NCI-H187 (cell line): ENCODE measurements at places on chromosomes 11 and 22.

DNA sequence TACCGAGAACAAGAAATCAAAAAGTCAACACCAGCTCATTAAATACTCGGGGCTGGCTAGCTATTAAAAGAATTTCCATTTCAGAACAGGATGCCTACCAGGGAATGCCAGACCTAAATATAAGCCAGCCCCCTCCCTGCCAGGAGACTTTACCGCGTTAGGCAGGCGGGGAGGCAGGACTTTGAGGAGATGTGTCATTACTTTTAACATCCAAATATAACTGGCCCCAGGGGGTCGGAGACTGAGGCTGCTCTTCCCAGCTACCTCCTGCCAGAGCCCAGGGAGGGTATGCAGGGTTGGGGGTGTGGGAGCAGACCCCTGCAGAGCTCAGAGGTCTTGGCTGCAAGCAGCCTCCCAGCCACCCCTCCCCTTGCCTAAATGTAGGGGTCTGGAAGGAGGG, 183.5 kb downstream of the DSCAML1 start:
- DNase-seq = no peak

GRCh38 chr11:105458071-105458470, 151.8 kb upstream of the GRIA4 start:
- no peak for DNase-seq

DNA sequence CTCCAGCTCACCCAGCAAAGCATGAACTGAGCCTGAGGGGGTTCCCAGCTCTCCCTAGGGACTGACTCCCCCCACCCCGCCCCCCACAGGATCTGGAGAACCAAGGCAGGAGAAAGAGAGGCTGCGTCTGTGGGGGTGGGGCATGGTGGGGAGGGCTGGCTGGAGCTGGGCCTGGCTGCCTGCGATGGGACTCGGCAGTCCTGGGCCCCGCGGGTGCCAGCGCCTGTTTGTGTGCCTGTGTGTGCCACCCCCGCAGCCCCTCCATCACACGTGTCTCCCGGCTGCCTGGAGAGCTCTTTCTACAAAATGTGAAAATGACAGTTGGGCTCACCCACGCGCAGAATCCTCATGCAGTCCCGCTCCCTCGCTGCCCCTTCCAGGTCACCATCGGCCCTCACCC, 46.8 kb downstream of the CACNA1I start:
- DNase-seq = no peak

- no peak for DNase-seq
Measured at GRCh38 chr11:12884751-12885318, 124.3 kb upstream of the RASSF10 start.

- no peak for DNase-seq
Measured at GRCh38 chr11:119573858-119574257, 150.9 kb upstream of the THY1 start.
